Activated T-cell treated with anti-CD3 and anti-CD28 coated beads for 24 hours (primary cell): ENCODE measurements at places on chromosomes 3 and 15.

- no peak for DNase-seq
Observed at GRCh38 chr3:177553579-177553978, 356.3 kb upstream of the TBL1XR1 start.

GRCh38 chr3:184633237-184633579 lies 71.6 kb downstream of the EPHB3 start:
- DNase-seq = no peak

- DNase-seq = no peak
Observed at GRCh38 chr3:181564222-181564621, 147.5 kb upstream of the SOX2 start.

DNA sequence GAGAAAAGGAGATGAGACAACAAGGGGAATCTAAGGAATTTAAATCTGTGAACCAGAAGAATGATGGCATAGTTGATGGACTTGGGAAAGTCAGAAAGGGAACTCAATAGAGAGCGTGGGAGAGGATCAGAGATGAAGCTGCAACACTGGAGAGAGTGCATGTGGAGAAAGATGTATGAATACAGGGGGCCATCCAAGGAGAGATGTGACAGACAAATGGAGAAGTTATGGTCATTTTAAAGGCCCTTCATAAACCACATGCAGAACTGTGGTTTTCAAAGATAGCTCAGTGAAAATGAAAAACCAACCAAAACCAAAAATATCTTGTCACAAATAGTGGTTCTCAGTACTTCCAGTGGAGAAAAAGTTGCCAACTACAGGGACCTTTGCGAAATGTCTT lies 265.2 kb downstream of the SUCLG2 start:
- no peak for DNase-seq

- no peak for DNase-seq
Observed at GRCh38 chr3:31957106-31957505, 24.0 kb downstream of the OSBPL10 start.

DNA sequence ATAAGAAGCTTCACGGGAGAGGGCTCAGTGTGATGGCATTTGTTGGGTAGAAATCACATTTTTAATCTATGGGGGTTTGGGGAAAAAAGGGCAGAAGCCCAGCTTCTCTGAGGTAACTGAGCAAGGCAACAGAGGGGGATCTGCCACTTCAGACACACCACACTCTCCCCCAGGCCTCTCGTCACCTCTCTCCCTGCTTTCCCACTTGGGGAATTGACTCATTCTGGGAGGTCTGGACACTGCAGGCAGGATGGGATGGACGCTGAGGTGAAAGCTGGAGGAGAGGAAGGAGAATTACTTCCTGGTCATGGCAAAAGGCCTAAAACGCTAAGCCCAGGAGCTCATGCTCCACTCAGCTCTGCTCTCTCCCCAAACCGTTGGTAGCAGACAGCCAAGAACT lies 33.2 kb downstream of the MYO5C start:
- DNase-seq = no peak

DNA sequence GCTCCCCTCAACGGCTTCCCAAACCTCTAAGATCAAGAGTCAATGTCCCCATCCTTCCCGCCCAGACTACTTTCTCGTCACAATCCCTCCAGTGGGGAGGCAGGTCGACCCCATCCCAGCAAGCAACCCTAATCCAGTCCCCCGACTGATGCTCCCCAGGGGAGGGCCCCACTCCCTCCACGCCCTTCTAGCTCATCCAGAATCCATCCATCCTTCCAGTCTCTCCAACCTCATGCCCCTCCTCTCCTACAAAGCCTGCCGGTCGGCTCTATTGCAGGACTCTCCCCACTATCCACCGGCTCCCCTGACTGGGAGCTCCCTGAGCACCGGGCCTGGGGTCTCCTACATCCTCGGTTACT lies 1.3 kb downstream of the ADAMTS7 start:
- DNase-seq = no peak

DNA sequence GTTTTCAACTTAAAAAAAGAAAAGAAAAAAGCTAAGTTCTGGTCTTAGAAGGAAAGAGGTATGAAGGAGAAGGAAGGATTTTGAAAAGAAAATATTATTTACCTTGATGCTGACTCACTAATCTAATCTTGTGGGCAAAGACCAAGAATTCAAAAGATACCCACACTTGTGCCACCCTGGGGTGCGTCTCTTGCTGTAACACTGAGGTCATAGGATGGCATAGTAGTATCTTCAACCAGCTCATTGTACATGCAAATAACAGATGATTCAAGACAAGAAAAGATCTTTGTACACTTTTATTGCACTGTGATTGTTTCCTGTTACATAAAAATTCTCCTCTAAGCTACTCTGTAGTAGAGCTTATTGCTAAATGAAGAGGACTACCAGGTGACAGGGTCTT lies 17.3 kb downstream of the PLS1 start:
- no peak for DNase-seq

DNA sequence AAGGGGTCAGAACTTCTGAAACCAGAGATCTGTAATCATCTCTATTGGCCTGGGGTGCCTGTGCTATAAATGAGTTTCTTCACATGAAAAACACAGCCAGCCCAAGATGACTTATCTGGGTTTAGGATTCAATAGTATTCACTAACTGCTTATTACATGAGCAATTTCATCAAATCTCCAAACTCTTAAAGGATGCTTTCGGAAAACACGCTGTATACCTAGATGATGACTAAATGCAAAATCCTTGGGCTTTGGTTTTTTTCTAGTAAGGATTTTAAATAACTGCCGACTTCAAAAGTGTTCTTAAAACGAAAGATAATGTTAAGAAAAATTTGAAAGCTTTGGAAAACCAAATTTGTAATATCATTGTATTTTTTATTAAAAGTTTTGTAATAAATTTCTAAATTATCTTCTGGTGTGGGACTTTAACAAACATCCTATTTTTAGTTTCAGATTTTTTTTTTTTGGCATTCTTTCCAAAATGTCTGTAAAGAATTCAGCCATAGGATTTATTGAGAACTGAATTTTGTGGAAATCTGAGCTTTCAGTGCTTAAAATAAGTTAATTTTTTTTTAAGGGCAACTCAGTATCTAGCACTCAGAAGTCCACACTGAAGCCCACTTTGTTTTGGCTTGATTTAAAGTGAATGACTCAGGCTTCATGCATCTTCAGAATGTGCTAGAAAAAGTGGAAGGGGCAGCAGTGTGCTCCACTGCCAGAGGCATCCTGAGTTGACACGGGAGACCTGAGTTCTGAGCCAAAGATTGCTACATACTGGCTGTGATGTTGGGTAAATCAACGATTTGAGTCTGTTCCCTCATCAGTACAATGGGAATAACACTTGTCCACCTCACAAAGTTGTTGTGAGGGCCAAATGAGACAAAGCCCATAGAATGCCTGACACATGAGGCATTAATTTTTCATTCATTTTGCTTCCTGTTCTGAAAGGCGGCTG lies 18.7 kb downstream of the TMEM43 start:
- no peak for DNase-seq

GRCh38 chr3:138812806-138813205 lies 21.9 kb downstream of the PIK3CB start:
- DNase-seq = no peak

- no peak for DNase-seq
Observed at GRCh38 chr15:95416576-95416975, 913.9 kb upstream of the NR2F2 start.

- no peak for DNase-seq
Observed at GRCh38 chr3:115187149-115187757, 40.2 kb upstream of the ZBTB20 start.

- peak; percentile 29 for DNase-seq
Observed at GRCh38 chr3:36843065-36844051, 79.0 kb upstream of the DCLK3 start.

DNA sequence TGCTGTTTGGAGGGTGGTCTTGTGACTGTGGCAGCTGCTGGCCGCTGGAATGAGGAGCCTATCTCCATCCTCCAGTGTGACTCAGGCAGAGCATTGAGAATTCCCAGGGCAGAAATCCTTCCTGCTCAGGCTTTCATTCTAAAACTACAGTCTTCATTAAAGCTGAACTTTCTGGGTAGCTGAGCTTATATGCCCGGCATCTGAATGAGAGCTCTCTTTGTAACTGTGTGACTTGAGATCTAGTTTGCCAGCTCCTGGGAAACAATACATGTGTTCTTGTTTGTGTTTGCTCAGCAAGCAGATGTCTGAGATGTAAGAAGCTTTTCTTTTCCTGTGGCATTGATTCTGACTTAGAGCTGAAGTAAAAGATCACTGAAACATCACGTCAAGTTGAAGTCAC lies 22.4 kb downstream of the RLBP1 start:
- no peak for DNase-seq
